ENCODE measurements at places on chromosomes 2 and 18.

DNA sequence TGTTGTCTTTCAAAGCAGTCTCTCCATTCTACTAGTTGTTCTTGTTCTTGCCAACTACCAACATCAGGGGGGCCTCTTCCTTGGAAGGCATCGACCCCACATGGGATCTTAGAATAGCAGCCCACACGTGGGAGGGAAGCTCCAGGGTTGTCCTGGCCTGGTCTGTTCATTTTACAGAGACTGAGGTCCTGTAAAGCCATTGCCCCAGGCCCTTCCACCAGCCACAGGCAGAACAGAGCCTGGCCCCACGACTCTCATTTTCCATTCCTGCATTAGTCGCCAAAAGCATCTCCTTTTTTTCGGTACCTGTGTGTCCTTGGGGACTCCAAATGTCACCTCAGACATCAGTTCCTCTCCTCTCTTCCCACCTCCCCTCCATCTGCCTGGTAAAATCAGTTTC, 28.0 kb downstream of the CNGA3 start:
- no peak for DNase-seq

DNA sequence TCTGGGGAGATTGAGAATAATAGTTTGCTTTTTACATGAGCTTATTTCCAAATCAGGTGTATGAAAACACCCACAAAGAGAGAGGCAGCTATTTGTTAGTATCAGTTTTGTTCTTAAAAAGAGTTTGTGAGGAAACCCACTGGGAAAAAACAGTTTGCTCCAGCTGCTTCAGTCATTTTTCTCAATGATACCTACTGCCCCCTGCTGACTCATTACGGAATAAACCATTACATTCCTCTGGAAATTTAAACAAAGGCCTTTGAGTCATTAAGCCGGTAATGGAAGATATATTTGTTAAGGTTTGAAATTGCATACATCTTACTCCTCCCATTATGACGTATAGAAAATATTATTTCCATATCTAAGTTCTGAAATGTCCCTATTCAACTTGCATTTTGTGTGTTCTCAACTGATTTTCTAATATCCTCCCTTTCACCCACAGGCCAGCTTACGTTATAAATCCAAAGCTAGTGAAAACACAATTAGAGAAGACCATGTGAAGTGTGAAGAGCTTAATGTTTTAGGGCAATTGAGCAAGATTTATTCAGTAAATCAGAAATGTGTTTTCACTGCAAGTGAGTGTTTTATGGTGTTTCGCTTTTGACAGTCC, 761.6 kb downstream of the DSC3 start:
- DNase-seq, result no peak

GRCh38 chr2:203713381-203713780, 6.9 kb downstream of the CD28 start:
- DNase-seq, result no peak

GRCh38 chr2:20393986-20394385, 43.3 kb upstream of the PUM2 start:
- DNase-seq, result no peak
